Upper lobe of left lung (tissue), 6 donors: ENCODE measurements at places on chromosomes 3 and 15. TPM values are rescaled to one million over a fixed set of nuclear protein-coding genes. Genes with fewer than 3 reads are reported as not detected.

GRCh38 chr3:172666873-172667694 lies 43.8 kb downstream of the NCEH1 start:
- DNase-seq = no peak

The ADAMTS17 gene
- 7.2 TPM for total RNA-seq

The TERC gene
- total RNA-seq = 73.8 TPM

DNA sequence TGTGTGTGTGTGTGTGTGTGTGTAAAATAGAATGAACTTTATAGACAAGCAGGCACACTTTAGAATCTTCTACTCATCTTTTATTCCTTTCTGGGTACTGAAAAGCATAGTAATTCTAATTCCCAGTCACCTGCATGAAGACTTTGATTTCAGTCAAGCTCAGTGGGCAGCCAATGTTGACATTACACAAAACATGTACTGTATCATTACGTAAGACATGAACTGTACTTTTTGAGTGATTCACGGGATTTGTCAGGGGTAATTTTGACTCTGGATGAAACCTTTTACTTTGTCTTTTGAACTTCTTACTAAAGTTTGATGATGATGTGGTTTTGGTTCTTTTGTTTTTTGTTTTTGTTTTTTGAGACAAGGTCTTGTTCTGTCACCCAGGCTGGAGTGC lies 38.8 kb downstream of the PTPRG start:
- DNase-seq = no peak

GRCh38 chr15:80333261-80333660 lies 70.9 kb upstream of the ARNT2 start:
- no peak for DNase-seq

The RNF168 gene
- total RNA-seq = 31.8 TPM

DNA sequence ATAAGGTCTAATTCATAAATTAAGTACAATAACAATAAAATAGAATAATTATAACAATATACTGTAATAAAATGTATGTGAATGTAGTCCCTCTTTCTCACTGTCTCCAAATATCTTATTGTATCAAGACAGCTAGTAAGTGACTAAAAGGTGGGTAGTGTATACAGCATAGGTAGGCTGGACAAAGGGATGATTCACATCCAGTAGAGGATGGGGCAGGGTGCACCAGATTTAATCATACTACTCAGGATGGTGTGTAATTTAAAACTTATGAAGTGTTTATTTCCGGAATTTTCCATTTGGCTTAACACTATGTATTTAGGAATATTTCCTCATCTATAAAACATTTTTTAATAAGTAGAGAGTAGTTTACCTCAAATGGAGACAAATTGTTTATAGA lies 876.1 kb upstream of the CADM2 start:
- no peak for DNase-seq

DNA sequence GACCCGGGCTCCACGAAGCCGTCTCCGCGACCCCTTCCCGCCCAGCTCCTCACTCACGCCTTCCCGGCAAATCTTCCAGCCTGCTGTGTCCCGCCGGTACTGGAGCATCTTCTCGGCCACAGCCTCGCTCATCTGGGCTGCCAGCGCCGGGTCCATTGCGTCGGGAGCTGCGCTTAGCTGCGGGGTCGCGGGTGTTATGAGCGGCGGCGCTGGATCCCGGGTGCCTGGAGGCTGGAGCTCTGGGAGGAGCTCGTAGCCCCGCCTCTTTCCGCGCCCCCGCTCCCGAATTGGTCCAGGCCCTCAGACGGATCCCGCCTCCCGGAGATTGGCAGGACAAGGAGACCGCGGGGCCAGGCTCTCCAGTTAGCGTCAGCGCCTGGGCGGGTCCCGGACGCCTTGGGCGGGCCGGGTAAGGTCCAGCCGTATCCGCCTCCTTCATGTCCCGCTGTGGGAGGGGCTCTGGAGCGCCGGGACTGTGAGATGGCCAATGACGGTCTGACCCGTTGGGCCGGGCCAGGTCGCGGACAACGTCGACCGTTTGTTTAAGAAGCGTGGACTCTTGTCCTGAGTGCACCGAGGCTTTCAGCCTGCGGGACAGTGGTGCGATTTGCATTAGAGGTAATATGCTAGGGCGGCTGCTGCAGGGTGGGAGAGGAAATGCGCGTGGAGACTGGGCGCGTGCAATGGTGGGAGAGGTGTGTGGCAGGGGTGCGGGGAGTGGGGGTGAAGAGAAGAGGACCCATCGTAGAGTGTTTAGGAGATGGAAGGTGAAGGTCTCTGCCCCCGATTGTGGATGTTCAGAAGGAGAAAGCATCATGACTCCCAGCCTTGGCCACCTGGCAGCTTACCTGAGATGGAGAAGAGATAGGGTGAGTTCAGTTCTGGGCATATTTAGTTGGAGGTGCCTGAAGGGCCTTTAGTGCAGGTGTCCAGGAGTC lies at the start of gene STARD5:
Gene STARD5, minus strand, starts transcription at position 198 of the 938 bp plus-strand sequence. Its CDS starts 42 bp downstream, at position 156.
- peak; percentile 99 for DNase-seq

GRCh38 chr15:74243431-74243830 lies 7.3 kb downstream of the CCDC33 start:
- no peak for DNase-seq

GRCh38 chr3:13053420-13053819 lies 19.8 kb downstream of the IQSEC1 start:
- DNase-seq = no peak

The THPO gene
- 0.14 TPM for total RNA-seq

The ARHGEF26 gene
- 110 TPM for total RNA-seq

DNA sequence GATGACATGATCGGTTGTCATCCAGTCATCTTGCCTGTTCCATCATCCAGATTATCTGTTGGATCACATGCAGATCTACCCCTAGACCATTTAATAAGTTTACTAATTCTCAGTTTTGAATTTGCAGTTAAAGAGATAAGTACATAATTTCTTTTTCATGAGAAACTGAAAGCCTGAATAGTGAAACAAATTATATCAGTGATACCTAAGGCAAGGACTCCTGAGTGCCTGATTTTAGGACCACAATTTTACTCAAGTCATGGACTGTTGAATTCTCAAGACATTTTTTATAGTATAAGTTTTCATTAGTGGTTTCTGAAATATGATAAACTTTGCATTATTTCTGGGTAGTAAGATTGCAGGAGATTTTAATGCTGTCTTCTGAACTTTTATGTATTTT lies 13.2 kb downstream of the SIDT1 start:
- DNase-seq = no peak
